ENCODE measurements at places on chromosomes 5 and 9.

DNA sequence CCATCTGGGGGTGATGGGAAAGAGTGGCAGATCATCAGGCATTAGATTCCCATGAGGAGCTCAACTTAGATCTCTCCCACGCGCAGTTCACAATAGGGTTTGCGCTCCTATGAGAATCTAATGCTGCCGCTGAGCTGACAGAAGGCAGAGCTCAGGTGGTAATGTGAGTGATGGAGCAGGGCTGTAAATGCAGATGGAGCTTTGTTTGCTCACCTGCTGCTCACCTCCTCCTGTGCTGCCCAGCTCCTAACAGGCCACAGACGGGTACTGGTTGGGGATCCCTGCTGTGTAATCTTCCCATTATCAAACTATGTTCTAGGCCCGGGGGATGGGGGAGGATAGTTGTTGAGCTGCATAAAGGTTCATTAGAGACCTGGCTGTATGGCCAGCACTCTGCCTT is 58.4 kb downstream of the UGCG start:
- no peak for DNase-seq

- DNase-seq = no peak
Observed at GRCh38 chr5:82465235-82465634, 187.1 kb upstream of the RPS23 start.

DNA sequence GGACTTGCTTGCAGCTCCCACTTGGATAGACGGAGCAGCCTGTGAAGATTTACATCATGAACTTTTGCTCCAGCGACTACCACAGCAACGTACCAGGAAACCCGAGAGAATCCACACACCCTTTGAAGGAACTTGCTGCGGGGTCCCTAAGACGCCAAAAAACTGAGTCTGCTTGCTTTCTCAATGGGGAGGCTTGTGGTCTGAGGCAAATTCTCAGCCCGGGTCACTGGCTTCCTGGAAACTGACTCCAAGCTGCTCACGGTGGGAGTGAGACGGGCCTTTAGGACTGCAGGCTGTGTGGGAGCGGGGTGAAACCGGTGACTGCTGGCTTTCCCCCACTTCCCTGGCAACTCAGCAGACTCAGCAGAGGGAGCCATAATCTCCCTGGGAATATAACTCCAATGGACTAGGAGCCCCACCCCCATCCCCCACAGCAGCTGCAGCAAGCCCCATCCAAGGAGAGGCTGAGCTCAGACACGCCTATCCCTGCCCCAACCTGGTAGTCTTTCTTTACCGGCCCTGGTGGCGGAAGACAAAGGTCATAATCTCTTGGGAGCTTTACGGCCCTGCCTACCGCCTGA is 466.0 kb downstream of the CAAP1 start:
- DNase-seq = no peak

DNA sequence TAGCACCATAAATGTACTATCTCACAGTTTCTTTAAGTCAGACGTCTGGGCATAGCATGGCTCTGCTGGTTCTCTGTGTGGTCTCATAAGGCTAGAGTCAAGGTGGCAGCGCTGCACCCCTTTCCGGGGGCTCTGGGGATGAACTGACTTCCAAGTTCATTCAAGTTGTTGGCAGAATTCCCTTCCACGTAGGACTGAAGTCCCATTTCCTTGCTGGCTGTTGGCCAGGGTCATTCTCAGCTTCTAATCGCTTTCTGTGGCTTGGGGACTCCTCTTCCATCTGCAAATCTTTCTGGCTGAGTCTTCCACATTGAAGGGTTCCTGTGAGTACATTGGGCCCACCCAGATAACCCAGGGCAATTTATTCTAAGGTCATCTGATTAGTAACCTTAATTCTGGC is 211.0 kb downstream of the AGTPBP1 start:
- DNase-seq = no peak

GRCh38 chr9:121809356-121810050 is 158.1 kb downstream of the DAB2IP start:
- no peak for DNase-seq

- no peak for DNase-seq
Observed at GRCh38 chr5:8811581-8811980, 734.3 kb downstream of the SEMA5A start.

- DNase-seq = peak; percentile 35
Observed at GRCh38 chr5:66744040-66744439, 147.8 kb downstream of the MAST4 start.
